ENCODE measurements at places on chromosomes 16 and 17.
A peak's percentile ranks its signal among the peaks of the same experiment; 100 is the strongest.

GRCh38 chr16:9741776-9742175 is 440.5 kb downstream of the GRIN2A start:
- DNase-seq: no peak

- peak; percentile 83 for DNase-seq
These were observed at the start of gene NDE1 for GRCh38 chr16:15650019-15650697. Gene NDE1 (plus strand): TSS chr16:15650245. CDS start chr16:15664779, 14,534 bp downstream.

DNA sequence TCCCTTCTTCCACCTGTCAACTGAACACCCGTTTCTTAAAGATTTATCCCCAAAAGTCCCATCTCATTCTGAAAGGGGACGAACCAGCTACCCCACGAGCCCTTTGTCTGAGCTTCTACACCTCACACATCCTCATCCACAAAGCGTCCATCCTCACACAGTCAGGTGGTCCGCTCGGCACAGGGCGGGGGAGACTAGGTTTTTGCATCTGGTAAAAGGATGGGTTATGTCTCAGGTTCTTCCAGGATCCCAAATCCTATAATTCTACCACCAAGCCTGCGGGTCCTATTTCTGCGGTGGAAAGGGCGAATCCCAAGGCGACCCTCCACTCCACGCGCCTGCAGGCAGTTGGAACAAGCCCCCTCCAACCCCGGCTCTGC is 458 bp downstream of the GFOD2 start:
- no peak for DNase-seq

GRCh38 chr17:8857919-8858318 is 9.6 kb downstream of the PIK3R6 start:
- DNase-seq: peak; percentile 62

DNA sequence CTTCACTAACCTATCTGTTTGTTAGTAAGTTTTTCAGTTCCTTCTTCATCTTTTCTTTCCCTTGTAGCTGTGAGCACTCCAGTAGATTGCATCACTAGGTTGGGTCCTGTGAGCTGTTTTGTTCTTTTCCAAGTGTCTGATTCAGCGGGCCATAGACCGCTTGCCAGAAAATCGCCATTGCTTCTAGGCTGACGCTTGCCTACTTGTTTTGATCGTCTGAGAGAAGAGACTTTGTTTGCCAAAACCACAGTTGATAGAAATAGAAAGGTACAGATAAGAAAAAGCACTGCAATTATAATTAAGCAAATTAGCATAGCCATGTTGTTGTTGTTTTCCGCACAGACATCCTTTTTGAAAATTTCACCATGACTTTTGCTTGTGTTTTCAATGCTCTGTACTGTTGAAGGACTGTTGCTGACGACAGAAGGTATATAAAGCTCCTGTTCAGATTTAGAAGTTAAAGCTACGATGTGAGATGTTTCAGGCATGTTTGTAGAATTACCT is 3.1 kb downstream of the EVI2A start:
- peak; percentile 30 for DNase-seq
